Epithelial cell of prostate (primary cell): ENCODE measurements at places on chromosomes 5 and 9.
A peak's percentile ranks its signal among the peaks of the same experiment; 100 is the strongest.

DNA sequence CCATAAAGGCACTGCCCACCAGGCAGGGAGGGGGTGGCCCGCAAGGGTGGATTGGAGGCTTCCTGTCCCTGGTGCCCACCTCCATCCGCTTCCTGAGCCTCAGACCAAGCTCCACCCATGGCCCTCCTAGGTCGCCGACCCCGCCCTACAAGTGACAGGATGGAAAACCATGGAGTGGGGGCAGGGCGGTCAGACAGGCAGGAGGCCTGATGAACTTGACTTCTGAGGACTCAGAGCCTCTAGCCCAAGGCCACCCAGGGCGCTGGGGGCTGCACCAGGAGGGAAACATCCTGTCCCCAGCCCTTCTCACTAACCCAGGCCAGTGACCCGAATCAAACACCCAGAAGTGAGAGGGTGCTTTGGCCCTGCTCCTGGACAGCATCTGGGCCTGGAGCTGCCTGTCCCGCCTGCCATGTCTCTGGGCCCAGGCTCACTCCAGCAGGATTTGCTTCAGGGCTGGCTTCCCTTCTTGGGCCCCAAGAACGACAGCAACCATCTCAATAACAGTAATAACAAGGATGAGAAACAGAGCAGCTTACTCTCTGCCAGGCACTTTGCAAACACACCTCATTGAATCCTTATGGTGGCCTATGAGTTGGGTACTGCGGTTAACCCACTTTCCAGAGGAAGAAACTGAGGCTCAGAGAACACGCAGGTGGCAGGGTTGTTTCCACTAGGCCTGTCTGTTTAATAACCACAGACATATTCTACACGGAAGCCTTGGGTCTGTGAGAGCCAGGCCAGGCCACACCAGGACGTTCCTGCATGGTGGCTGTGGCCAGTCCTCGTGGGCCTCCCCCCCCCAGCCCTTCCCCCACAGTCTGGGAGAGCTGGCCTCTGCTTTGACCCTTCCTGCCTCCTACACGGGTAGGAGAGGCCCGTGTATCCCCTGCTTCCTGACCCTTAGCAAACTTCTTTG, 4.4 kb upstream of the ST6GALNAC6 start:
- no peak for DNase-seq

DNA sequence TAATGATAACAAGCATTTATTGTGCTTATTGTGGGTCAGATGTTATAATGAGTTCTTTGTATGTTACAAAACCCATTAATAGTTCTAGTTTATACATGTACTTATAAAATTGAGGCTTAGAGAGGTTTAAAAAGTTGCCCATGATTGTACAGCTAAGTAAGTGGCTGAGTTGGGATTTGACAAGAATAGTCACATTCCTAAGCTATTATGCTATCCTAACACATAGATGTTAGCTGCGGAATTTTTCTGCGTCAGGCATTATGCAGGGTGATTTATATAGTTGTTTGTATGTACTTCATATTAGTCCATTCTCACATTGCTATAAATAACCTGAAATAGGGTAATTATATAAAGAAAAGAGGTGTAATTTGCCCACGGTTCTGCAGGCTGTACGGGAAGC, 12.5 kb downstream of the COMMD10 start:
- DNase-seq = no peak

DNA sequence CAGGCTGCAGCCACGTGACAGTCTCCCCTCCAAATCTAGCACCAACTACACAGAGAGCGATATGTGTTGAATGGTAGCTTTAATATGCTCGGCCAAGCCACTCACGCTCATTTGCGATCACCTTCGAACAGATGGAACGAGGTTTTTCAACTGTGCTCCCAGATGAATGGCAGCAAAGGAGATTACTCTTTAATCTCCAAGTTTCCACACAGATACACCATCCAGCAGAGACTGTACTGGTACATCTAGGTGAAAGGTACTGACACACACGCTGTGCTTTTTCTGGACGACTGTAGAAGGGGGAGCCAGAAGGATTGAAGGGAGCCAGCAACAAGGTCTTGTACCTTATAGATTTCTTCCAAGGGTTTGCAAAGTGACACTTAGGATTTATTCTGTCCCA, 263.9 kb downstream of the NR3C1 start:
- DNase-seq = no peak

DNA sequence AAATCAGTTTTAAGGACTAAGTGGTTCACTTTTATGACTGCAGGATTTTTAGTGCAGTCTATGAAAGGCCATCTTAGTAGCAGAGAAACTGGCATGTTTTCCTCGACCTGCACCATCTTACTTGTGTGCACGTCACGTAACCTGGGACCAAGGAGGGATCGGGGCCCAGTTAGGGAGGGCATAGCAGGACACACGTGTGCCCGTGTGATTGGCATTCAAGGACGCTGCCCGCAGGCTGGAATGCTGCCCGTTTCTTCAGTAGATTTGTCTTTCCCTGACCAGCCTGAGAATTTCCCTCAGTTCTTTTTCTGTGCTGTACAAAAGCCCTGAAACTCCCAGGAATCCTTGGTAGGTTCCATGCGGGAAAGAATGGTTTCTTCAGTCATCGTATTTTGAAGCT, 196.3 kb downstream of the TRIO start:
- DNase-seq = no peak

- no peak for DNase-seq
Observed at GRCh38 chr5:138805096-138805495, 51.9 kb downstream of the CTNNA1 start.

GRCh38 chr9:83043597-83043996, 19.3 kb downstream of the RASEF start:
- no peak for DNase-seq

DNA sequence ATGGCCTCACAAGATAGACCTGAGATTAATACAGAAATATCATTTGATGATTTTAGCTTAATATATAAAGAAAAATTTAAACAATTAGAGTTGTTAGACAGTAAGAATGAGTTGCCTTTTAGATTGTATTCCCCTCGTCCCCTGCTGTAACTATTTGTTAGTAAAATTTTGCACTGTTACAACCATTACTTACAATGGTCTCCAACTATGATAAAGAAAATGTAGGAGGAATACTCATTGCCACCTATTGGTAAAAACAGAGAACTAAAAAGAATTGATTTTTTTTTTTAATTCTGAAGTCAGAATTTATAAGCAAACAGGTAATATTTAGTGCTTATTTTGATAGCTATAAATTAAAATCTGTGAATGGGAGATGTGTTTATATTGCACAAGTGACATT, 937.6 kb downstream of the TLE4 start:
- no peak for DNase-seq

DNA sequence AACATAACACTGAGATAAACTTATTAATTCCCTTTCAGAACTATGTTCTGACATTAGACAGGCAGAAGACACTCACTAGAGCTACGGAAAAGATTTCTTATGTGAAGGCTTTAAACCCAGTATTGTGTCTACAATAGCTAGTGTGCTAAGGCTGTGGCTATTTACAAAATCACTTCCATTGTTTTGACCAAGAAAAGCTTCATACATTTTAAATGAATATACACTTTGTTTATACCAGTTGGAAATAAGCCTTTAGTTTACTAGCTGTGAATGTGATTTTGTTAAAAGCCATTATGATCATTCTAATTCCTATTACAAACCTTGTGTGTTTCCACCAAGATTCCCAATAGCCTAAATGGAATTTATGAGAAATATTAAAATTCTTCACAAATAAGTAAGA, 83.0 kb downstream of the AGTPBP1 start:
- no peak for DNase-seq

DNA sequence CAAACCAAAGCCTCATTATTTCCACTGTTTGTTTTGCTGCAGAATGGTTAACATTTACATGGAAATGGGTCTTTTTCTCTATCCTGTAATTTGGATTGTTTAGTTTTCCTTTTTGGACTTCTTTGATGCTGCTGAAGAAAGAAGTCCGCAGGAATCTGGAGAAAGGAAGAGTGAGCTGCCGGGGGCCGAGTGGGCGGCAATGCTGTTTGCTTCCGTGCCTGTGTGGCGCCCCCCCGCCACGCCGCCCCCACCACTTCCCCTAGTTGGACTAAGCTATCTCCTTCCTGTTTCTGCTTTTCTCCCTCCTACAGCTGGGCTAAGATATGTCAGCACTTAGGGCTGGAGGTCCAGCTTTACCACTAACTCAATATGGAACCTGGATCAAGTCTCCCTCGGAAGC, 39.7 kb downstream of the ACTL7B start:
- no peak for DNase-seq

- DNase-seq = no peak
Observed at GRCh38 chr9:135136991-135137832, 49.7 kb downstream of the OLFM1 start.

GRCh38 chr5:112960315-112960714, 16.3 kb upstream of the DCP2 start:
- no peak for DNase-seq

GRCh38 chr5:96148376-96148775, 186.7 kb upstream of the ELL2 start:
- no peak for DNase-seq

GRCh38 chr5:35853631-35854030, 3.1 kb upstream of the IL7R start:
- DNase-seq = no peak

- DNase-seq = no peak
Observed at GRCh38 chr9:113646946-113647914, 183.7 kb downstream of the RGS3 start.

DNA sequence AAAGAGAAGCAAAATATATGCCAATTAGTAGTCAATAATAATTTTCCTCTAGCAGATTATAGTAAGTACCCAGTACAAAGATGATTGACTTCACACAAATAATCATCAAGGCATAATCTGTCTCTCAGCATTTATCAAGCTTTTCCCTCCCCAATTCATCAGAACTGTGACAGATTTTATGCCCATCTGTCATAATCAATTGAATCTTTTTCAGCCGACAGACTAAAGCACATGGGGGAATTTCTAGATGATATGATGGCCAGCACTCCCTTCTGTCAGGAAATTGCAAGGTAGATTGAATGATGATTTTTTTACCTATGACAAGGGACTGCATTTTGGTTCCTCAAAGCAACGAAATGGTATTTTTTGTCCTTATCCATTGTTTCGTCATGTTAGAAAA, 227.1 kb upstream of the CYLC2 start:
- DNase-seq = no peak

DNA sequence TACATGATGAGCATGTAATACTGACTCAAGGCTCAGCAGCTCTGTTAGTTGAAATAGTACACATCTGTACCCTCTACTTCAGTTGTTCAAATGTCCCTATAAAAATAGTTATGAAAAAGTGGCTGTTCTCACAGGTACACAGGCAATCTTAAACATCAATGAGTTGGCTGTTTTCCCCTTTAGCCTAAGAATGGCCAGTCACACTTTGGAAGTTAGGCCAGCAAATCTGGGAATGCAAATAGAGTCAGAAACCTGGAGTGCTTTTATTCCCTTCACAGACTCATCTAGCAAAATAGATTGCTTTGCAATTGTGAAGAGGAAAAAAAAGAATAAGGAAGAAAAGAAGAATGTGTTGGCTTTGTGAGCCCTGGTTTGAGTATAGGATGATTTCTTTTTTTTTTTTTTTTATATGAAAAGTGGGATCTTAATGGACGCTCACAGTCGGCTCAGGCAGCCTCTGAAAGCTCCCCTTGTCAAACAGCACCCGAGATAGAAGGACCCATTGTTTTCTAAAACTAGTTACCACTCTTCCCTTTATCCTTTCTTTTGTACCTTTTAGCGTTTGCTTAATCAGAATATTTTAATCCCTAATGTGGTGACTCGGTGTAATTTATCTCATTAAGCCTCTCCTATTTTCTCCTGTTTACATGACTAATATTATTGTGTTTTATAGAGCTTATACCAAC, 27.9 kb upstream of the TLE1 start:
- DNase-seq = no peak

- DNase-seq = no peak
Observed at GRCh38 chr9:2158111-2158610, 143.0 kb downstream of the SMARCA2 start.

- DNase-seq = no peak
Observed at GRCh38 chr5:180093651-180094382, 22.3 kb upstream of the RNF130 start.

GRCh38 chr9:97923529-97924108, 1.3 kb upstream of the TRMO start:
- DNase-seq = peak; percentile 16

- no peak for DNase-seq
Observed at GRCh38 chr5:178113841-178114324, 551 bp downstream of the N4BP3 start.

- no peak for DNase-seq
Observed at GRCh38 chr9:68537616-68537880, 3.1 kb downstream of the TMEM252 start.

GRCh38 chr9:133823189-133824105, 85.3 kb upstream of the SARDH start:
- no peak for DNase-seq

DNA sequence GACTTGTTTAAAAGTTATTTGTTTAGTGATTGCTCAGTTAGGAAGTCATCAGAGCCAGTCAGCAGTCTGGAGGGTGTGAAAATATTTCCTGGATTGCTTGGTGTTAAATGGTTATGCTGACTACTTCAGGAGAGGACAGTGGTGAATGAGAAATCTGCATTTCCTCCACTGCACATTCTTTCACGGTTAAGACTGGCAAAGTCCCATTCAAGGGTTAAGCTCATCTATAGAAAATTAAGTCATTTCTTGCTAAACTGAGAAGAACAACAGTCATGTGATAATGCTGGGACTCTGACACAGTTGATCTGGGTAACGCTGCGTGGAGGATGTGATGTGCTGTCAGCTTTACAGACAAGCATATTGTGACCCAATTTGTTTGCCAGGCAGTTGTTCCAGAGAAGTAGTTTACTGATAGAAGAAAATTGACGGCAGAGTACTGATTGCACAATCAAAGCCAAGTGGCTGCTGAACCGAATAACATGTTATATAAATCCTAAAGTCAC, 80.4 kb downstream of the GRAMD2B start:
- DNase-seq = no peak

DNA sequence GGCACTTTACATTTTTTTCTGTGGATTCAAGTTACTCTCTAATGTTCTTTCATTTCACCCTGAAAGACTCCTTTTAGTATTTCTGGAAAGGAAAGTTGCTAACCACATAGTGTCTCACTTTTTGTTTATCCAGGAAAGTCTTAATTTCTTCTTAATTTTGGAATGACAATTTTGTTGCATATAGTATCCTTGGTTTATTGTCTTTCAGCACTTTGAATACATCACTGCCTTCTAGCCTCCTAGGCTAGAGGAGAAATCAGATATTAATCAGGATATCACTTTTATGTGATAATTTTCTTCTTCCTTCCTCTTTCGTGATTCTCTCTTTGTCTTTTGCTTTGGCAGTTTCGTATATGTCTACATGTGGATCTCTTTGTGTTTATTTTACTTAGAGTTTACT, 11.4 kb downstream of the ADGRV1 start:
- no peak for DNase-seq

- no peak for DNase-seq
Observed at GRCh38 chr5:114311968-114312367, 49.9 kb upstream of the KCNN2 start.

DNA sequence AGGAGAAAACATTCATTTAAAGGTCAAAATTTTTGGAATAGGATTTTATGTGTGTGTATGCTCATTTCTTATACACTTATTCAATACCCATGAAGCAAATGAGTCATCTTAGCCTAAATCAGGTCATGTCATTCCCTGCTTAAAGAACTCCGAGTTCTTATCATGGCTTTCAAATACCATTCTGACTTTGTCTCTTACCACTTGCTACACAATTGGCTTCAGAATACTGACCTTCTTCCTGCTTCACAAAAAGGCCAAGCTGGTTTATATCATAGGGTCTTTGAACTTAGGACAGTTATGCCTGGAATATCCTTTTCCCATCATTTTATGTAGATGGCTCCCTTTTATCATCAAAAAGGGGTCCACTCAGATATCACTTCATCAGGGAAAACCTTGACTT, 652.2 kb upstream of the WWC1 start:
- no peak for DNase-seq
